Activated CD4-positive, alpha-beta memory T cell treated with anti-CD3 and anti-CD28 coated beads, Interleukin-2, amount 10 ng/mL, durations not matched to agents 7 days and 5 days (primary cell): ENCODE measurements at places on chromosomes 12 and 14. TPM values are rescaled to one million over a fixed set of nuclear protein-coding genes. Genes with fewer than 3 reads are reported as not detected.
A peak's percentile ranks its signal among the peaks of the same experiment; 100 is the strongest.

DNA sequence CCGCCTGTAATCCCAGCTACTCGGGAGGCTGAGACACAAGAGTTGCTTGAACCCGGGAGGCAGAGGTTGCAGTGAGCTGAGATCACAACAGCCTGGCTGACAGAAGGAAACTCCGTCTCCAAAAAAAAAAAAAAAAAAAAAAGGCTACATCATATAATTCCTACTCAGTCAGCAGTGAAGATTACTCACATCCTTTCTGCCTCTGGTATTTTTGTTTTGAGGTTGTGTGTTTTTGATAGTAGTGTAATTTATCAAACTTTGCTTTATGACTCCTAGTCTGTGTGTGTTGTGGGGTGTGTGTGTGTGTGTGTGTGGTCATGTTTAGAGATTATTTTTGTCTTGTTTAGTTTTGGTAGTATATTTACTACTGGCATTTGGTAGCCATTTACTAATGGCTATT lies 29.8 kb upstream of the DLGAP5 start:
- H3K36me3 ChIP-seq: no peaks in the 10 kb centered on the region
- no peak for DNase-seq
- no peak overlapping the region for H3K4me3 ChIP-seq
- no peak overlapping the region for H3K27ac ChIP-seq

GRCh38 chr14:75044752-75045151 lies 6.5 kb downstream of the MLH3 start:
- peaks cover 26% of the 10 kb centered on the region for H3K36me3 ChIP-seq
- H3K4me1 ChIP-seq: peaks cover 34% of the 10 kb centered on the region
- no peak overlapping the region for H3K27ac ChIP-seq
- no peak for DNase-seq
- H3K4me3 ChIP-seq: no peak overlapping the region
- no peaks in the 10 kb centered on the region for H3K27me3 ChIP-seq

DNA sequence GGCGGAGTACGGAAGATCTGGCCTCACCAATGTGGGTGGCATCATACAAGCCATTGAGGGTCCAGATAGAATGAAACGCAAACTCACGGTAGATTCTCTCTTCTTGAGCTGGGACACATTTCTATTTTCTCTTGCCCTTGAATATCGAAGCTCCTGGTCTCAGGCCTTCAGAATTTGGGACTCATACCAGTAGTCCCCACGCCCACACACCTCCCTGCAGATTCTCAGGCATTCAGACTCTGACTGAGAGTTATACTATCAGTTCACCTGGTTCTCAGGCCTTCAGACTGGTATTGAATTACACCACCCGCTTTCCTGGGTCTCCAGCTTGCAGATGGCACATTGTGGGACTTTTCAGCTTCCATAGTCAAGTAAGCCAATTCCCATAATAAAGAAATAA lies 37.8 kb downstream of the EIF2S3B start:
- H3K4me1 ChIP-seq: peaks cover 10% of the 10 kb centered on the region
- peaks cover 23% of the 10 kb centered on the region for H3K27me3 ChIP-seq
- no peak for DNase-seq
- H3K27ac ChIP-seq: no peak overlapping the region

DNA sequence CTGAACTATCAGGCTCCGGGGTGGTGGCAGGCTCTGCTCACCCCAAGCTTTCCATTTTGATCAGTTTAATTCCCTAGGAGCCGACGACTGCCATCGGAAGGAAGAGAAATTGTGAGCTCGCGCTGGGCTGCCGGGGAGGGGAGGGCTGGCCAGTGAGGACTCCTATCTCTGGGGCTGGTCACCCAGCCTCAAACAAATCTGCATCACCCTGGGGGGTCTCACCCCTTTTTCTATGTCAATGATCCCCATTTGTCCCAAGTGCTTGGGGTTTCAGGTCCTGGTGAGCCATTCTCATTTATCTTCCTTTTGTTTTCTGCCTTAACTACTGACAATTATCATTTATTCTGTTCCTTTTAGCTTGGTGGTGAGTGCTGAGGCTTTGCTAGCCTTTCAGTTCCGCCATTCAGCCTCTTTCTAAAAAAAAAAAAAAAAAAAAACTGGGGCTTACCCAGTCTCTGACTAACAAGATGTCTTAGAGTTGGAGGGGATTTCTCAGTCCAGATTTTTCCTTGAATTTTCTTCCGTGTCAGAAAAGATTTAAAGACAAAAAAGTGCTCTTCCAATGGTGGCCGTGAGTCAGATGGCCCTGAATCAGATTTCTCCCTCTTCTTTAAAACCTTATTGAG lies 22.8 kb upstream of the USP44 start:
- peaks cover 2% of the 10 kb centered on the region for H3K4me1 ChIP-seq
- H3K27ac ChIP-seq: no peak overlapping the region
- H3K27me3 ChIP-seq: peaks cover 20% of the 10 kb centered on the region
- H3K36me3 ChIP-seq: no peaks in the 10 kb centered on the region
- DNase-seq: no peak
- no peak overlapping the region for H3K4me3 ChIP-seq

- H3K4me1 ChIP-seq: peaks cover 66% of the 10 kb centered on the region
- no peak for DNase-seq
- peak overlapping the region; percentile 16 for H3K4me3 ChIP-seq
- peak overlapping the region; percentile 65 for H3K27ac ChIP-seq
- H3K36me3 ChIP-seq: peaks cover 18% of the 10 kb centered on the region
- no peaks in the 10 kb centered on the region for H3K27me3 ChIP-seq
Measured at GRCh38 chr14:92646952-92647796, 101.3 kb downstream of the LGMN start.

The CD163L1 gene
- not detected for total RNA-seq

DNA sequence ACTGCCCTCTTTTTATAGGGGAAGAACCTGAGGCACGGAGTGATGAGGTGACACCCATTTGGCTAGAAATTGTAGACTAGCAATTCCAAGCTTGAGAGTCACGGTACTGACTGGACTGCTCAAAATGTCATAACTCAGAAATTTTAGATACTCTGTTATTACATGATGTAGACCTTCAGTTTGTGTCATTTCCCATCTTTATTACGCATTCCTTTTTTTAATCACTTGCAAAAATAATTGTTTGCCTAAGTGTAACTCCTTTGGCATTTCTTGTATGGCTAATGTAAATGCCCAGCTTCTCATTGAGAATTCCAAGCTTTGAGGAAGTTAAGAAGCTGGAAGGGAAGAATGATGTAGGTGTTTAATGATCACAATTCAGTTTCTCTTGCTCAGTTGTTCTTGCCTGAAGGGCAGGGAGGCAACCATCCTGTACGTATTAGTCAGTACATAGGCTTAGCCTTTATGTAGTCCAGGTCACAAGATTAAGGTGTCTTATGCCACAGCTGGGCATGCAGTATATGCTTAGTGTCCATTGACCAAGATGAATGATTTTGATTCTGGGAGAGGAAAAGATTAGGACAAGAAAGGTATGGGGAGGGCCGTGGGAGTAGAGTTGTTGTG lies 68.2 kb upstream of the EVL start:
- no peak overlapping the region for H3K4me3 ChIP-seq
- no peak for DNase-seq
- H3K27me3 ChIP-seq: peaks cover 23% of the 10 kb centered on the region
- peaks cover 7% of the 10 kb centered on the region for H3K4me1 ChIP-seq
- no peak overlapping the region for H3K27ac ChIP-seq

DNA sequence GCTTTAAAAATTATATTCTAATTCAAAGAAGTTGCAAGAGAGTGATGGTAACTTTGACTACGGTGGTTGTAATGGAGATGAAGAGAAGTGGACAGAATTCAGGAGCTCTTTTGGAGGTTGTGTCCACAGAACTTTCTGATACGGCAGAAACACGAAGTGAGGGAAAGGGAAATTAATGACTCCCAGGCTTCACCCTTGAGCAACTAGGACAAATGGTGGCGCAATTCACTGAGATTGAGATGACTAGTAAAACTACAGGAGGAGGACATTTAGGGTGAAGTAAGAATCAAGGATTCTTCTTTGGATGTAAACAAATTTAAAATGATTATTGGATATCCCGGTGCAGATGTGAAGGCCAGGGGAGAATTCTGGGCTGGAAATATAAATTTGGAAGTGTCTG lies 212.6 kb downstream of the PTPRO start:
- H3K4me1 ChIP-seq: peaks cover 9% of the 10 kb centered on the region
- no peak overlapping the region for H3K4me3 ChIP-seq
- DNase-seq: no peak
- peaks cover 1% of the 10 kb centered on the region for H3K27me3 ChIP-seq
- H3K36me3 ChIP-seq: peaks cover 4% of the 10 kb centered on the region

The TXNDC16 gene
- 8.8 TPM for total RNA-seq

The PPFIA2 gene
- not detected for total RNA-seq

- no peaks in the 10 kb centered on the region for H3K4me1 ChIP-seq
- H3K27me3 ChIP-seq: no peaks in the 10 kb centered on the region
- no peak overlapping the region for H3K4me3 ChIP-seq
- no peak for DNase-seq
- H3K27ac ChIP-seq: no peak overlapping the region
Measured at GRCh38 chr12:30145684-30146032, 361.9 kb upstream of the TMTC1 start.

DNA sequence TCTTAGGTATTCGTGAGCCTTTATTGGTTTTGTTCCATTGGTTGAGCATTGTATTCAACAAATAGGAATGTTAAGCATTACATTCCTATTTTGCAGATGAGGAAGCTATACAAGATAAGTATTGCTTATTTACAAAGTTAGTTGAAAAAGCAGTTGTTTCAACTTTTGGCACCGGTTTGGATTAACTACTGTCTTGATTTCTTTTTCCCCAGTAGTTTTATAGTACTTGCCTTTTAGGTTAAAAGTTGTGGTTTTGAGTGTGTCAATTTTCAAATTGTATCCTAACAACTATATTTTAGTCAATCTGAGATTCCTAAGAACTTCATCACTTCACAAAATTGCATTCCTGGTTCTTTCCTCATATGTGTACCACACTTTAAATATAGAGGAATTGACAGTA lies 23.8 kb upstream of the MBIP start:
- no peak overlapping the region for H3K4me3 ChIP-seq
- DNase-seq: no peak
- H3K27me3 ChIP-seq: peaks cover 8% of the 10 kb centered on the region
- H3K27ac ChIP-seq: no peak overlapping the region
- peaks cover 4% of the 10 kb centered on the region for H3K4me1 ChIP-seq
